Epithelial cell of proximal tubule (primary cell): ENCODE measurements at places on chromosomes 7 and 10. TPM values are rescaled to one million over a fixed set of nuclear protein-coding genes. Genes with fewer than 3 reads are reported as not detected.

GRCh38 chr10:53646525-53646924 is 873.9 kb upstream of the MBL2 start:
- no peak for DNase-seq

GRCh38 chr10:114401195-114401791 is 3.0 kb downstream of the AFAP1L2 start:
- DNase-seq = peak; percentile 35

- no peak for DNase-seq
Observed at GRCh38 chr10:30055226-30055662, 4.1 kb downstream of the JCAD start.

The STAG3 gene
- total RNA-seq = 0.22 and 0.69 TPM in 2 replicates

GRCh38 chr10:131080571-131080970 is 230.9 kb downstream of the TCERG1L start:
- no peak for DNase-seq

DNA sequence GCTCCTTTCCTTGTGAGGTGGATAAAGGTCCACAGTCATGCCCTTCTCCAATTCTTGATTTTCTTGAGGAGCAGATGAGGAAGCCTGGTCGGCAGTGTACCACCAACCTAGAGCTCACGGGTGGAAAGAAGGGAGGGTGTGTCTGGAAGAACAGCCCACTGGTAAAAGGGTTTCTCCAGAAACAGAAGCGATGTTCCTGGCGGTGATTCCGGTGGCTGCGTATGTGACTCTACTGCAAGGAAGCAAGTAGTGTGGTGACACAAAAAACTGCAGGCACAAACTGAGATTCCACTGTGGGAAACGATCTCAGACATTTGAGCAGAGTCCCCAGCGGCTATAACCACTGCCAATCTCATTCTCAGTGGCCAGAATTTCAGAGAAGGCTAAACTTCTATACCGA is 65.9 kb upstream of the ATP6V0A4 start:
- no peak for DNase-seq

GRCh38 chr7:111076205-111076604 is 14.7 kb upstream of the LRRN3 start:
- DNase-seq = no peak

- DNase-seq = no peak
Observed at GRCh38 chr10:33082373-33082895, 124.4 kb upstream of the ITGB1 start.

DNA sequence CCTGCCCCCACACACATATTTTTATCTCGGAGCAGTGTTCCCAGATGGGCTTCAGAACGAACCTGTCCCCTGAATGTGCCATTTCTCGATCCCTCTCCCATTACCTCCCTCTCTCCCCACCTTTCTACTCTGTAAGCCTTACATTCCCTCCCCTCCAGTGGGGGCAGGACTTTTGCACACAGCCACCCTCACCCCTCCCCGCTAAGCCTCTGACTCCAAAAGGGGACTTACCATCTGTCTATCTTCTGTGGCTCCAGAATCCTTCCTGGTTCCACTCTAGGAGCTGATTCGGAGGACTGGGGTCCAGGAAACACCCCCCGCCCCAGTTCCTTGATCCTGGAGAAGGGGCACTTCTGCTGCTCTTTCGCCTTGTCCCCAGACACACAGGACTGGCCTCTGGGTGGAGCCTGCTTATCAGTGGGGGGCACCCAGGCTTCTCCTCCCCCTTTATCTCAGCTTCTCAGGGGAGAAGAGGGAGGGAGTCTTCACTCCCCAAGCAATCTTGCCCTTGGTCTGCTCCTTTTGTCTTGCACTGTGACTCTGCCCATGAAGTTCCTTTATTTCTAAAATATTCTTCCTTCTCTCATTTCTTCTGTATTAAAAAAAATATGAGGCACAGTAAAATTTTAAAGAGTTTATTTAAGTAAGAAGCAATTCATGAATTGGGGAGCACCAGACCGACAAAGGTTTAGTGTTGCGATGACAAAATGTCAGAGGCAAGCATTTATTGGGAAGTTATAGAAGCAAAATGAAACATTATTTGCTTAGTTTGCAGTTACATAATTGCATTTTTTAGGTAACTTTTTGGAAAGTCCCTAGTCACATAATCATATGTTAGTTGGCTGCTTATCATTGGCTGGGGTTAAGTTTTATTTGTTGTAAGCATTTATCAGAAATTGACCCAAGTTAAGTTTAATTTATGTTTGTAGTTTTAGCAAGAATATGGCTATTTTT is at the start of gene KEL:
Gene KEL, minus strand, starts transcription at position 391 of the 954 bp plus-strand sequence. Its CDS starts 157 bp downstream, at position 234.
- no peak for DNase-seq

The CDC14C gene
- 0.06 TPM in 1 of 2 replicates, not detected in the other for total RNA-seq

GRCh38 chr10:83945982-83946718 is 193.2 kb upstream of the GHITM start:
- no peak for DNase-seq

- no peak for DNase-seq
Observed at GRCh38 chr7:55104712-55105433, 86.1 kb downstream of the EGFR start.

- no peak for DNase-seq
Observed at GRCh38 chr10:78202386-78202785, 168.7 kb downstream of the RPS24 start.

GRCh38 chr7:95904099-95904498 is 131.7 kb downstream of the DYNC1I1 start:
- DNase-seq = no peak

DNA sequence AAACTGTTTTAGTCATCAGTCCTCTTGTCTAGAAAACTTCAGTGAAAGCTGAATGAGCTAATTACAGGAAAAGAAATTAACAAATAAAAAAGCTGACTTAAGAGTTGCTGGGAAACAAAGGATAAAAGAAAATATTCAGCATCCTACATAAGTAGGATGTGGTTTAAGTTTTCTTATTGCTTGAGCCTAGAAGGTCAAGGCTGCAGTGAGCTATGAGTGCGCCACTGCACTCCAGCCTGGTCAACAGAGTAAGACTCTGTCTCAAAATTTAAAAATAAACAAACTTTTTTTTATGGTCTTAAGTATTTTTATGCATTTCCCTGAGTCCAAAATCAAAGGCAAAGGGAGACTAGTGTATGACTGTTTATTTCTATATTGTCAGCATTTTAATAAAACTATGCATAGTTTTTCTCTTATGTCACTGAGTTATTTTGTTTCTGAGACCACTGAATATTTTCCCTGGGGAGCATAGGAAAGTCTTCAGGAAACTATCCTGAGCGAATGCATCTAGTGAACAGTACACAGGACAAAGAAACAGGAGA is 40.0 kb upstream of the LRRN3 start:
- no peak for DNase-seq

DNA sequence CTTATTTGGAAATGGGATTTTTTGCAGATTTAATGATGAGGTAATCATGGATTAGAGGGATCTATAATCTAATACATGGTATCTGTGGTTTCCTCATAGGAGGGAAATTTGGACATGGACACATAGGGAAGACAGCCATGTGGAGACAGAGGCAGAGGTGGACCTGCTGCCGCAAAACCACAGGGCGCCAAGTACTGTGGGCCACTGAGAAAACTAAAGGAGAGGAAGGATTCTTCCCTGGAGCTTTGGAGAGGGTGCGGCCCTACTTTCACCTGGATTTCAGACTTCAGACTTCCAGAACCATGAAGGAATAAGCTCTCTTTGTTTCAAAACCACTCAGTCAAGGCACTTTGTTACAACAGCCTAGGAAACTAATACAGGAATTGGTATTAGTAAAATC is 149.4 kb upstream of the AKR1E2 start:
- DNase-seq = no peak

DNA sequence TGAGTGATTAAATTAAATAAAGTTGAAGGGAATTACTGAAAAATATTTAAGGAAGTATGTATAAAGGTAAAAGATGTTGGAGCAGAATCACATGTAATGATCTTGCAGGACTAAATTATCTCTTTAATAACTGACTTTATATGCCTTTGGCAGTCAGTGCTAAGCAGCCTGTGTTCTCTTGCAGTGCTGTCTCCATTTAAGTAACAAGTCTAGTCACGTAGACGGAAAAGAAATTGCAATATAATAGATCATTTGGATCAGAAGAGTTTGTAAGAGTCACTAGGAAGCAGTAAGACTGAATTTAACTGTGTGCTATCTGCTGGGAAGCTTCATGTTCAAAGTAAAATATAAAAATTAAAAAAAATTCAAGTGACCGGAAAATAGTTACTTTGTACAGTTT is 21.4 kb downstream of the BZW2 start:
- DNase-seq = no peak

- DNase-seq = no peak
Observed at GRCh38 chr10:30365278-30365677, 16.2 kb upstream of the MTPAP start.

DNA sequence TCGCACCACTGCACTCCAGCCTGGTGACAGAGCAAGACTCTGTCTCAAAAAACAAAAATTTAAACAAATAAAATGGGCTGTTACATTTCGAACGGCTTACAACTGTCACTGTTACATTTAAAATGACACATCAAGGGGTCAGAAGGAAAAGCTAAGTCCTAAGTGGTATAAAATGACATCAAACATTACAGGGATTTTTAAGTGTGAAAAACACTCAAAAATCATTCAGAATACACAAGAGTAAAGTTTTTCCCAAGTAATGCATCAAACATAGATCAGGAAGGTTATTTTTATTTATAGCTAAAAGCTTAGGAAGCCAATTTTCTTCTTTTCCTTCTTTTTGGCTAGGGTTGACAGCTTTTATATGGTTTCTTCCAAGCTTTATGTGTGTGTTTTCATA is 39.0 kb downstream of the CCDC3 start:
- DNase-seq = no peak

DNA sequence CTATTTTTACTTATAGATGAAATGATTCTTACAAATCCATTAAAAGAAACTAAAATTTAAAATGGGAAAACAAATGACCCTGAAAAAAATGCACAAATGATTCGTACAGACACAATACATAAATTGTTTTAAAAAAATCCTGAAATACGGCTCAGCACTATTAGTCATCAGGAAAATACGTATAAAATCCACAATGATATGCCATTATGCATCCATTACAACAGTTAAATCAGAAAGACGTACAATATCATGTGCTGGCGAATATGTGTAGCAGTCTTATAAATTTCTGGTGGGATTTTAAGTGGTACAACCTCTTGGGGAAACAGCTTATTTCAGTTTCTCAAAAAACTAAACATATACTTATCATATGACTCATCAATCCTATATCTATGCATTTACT is 600.1 kb upstream of the STEAP1 start:
- DNase-seq = no peak

DNA sequence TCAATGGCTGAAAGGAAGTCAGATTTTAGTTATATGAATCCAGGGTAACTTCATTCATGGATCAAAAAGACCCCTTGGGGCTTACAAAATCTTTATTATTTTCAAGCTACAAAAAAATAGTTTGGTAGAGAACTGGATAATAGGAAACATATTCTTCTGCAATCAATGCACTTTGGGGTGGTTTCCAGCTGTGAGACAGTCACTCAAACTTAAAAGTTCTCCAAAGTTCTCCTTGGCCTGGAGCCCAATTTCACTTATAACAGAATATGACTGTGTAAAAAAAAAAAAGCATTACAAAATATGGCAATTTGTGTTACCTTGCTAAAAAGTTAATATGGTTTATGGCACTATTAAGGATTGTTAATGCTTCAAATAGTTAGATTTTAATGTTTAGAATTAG is 255.5 kb downstream of the AGMO start:
- no peak for DNase-seq

The PPP1R9A gene
- 11.7 and 14.1 TPM in 2 replicates for total RNA-seq

GRCh38 chr10:61975391-61975932 is 74.0 kb downstream of the ARID5B start:
- no peak for DNase-seq

The LIPM gene
- total RNA-seq = not detected in 2 replicates

The HYAL4 gene
- total RNA-seq = not detected in 2 replicates

The LIPF gene
- total RNA-seq = not detected in 2 replicates

- peak; percentile 38 for DNase-seq
Observed at GRCh38 chr10:7260412-7260900, 150.4 kb downstream of the SFMBT2 start.

GRCh38 chr10:103241262-103242011 is 4.2 kb upstream of the RPEL1 start:
- DNase-seq = peak; percentile 88

DNA sequence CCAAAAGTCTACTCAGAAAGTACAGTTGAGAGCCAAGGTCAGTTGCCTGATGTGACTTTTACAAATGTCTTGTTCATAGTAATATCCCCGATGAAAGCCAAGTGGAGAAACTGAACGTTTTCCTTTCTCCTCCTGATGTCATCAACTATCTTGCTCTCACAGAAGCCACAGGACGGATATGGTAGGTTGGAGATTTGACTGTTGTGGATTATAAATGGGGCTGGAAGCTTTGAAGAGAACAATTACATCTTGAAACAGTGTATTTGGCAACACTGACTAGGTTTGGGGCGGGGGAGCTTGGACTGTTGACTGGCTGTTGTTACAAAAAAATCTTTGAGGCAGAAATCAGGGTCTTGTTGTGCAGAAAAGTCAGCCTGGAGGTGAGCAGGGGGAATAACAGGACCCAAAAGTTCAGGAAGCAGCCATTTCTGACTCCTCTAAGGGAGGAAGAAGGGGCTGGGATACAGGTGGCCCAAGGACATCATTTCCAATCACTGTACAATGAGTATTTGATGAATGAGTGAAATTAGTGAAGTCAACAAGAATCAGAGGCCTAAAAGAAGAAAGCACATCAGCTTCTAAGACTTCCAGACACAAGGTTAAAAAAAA is 24.3 kb downstream of the PLEKHS1 start:
- no peak for DNase-seq

- DNase-seq = no peak
Observed at GRCh38 chr10:74186678-74187077, 35.7 kb downstream of the ADK start.

- DNase-seq = no peak
Observed at GRCh38 chr10:20955355-20955893, 58.3 kb upstream of the NEBL start.

GRCh38 chr10:131909014-131909808 is 8.4 kb downstream of the PPP2R2D start:
- no peak for DNase-seq

The CRYGN gene
- not detected in 2 replicates for total RNA-seq

DNA sequence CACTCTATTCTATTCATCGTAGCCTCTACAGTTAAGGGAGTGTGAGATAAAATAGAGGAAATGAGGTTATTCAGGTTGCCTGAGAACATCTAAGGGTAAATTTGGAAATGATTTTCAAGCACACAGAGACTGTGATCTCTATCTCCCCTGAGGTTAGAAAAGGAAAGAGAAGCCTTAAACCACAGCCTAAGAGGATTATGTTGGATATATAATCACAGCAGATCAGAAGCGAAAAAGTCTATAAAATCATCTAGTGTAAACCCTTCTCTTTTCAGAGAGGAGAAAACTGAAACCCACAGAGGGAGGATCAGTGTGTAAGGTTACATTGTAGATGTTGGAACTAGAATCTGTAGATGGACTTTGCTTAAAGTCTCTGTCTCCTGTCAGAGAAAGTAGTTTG is 90.6 kb upstream of the SEMA3E start:
- no peak for DNase-seq

The CCDC172 gene
- total RNA-seq = not detected in 2 replicates

- no peak for DNase-seq
Observed at GRCh38 chr7:29860186-29860585, 53.9 kb downstream of the WIPF3 start.

The TMEM273 gene
- not detected in 2 replicates for total RNA-seq

The CTTNBP2 gene
- total RNA-seq = 1.8 and 2.0 TPM in 2 replicates

- DNase-seq = no peak
Observed at GRCh38 chr10:133167693-133168616, 7.9 kb downstream of the KNDC1 start.

The CHCHD3 gene
- 75.5 and 75.7 TPM in 2 replicates for total RNA-seq
